ENCODE measurements at places on chromosomes 1 and 21.

- no peak for DNase-seq
Observed at GRCh38 chr1:245292553-245292952, 137.8 kb downstream of the KIF26B start.

DNA sequence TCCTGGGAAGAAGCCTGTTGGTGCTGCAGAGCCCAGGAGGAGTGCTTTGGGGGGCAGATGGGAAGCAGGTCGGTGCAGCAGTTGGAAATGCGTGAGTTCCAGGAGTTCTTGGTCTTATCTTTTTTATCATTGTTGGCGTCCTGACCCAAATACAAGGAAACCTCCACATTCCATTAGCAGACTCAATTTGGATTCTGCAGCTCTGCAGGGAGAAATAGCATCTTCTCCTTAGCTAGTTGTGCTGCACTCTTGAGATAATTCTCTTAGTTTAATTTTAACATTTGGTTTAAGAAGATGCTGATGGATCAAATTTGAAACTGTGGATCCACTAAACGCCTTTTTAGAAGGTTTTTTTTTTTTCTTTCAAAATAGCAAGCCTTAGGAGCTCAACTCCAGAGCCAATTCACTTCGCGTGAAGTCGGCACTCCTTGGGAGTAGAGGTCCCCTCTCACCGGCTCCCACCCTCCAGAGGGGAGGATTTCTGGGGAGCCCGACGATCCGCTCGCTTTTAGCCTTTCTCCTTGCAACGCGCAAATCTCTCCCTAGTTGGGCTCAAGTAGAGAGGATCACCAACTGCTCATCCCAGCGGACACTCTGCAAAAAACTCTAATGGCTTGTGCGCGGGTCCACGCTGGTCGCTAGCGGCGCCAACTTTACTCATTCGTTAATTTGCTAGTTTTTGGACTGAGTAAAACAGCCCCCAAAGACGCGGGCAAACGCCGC lies 1.3 kb downstream of the PLD5 start:
- no peak for DNase-seq

GRCh38 chr21:46431448-46431847 lies 27.2 kb upstream of the DIP2A start:
- DNase-seq = no peak

DNA sequence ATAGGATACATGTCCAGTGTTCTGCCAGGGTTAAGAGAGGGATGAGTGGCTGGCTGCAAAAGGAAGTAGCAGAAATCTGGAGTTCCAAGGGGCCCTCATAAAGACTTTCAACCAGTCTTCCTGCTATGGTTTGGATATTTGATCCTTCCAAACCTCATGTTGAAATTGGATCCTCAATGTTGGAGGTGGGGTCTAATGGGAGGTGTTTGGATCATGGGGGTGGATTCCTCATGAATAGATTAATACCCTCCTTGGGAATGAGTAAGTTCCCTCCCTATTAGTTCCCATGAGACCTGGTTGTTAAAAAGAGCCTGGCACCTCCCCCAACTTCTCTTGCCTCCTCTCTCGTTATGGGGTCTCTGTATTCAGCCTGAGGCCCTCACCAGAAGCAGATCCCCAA lies 10.1 kb upstream of the GNG12 start:
- no peak for DNase-seq

DNA sequence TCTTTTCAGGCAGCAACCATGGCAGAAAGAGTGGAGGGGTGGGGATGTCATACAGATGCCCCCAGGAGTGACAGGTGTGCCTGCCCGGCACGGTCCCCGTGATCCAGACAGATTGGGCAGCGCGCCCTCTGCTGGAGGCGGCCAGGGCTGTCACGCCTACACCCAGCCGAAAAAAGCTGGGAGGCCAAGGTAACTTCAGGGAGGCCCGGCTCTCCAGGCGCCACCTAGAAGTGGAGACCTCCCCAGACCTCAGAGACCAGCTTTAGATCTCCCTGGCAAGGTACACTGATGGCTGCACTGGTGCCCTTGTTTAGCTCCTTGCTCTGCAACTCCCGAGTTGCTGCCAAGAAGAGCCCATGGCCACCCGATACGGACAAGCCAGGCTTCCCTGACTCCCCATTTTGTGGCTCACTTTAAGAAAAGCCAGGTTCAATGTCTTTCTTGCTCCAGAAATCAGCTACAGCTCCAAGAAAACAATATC lies 6.6 kb downstream of the GOLT1A start:
- DNase-seq = peak; percentile 36

DNA sequence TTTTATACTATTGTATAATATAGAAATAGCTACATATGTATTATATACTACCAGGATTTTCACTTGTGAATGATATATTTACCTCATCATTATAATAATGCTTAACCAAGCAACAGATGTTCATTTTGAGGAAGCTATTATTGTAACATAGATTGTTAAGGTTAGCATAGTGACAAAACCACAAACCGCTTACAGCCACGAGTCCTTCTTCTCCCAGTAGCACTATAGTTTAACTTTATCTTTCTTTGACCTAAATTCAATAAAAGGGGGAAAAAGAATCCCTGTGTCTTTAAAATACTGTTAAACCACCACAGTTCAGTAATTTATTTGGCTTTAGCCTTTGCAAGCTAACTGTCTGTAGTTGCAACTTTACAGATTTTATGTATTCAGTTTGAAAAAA lies 1039.4 kb upstream of the B3GALT2 start:
- no peak for DNase-seq

DNA sequence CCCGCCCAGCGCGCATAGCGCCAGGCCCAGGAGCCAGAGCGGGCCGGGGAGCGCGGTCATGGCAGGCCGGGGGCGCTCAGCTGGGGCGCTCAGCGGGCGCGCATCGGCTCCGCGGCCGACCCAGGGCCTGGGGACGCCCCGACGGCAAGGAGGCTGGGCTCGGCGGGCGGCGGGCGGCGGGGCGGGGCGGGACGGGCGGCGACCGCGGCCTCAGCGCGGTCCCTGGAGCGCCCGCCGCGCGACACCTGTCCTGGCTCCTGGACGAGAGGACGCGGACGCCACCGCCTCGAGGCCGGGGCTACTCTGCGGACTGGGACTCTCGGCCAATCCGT lies 273 bp downstream of the BMP8B start:
- DNase-seq = no peak

- DNase-seq = peak; percentile 89
Observed at GRCh38 chr1:68120136-68120791, 69.8 kb upstream of the DIRAS3 start.

- DNase-seq = no peak
Observed at GRCh38 chr1:234776876-234777855, 167.2 kb upstream of the IRF2BP2 start.

DNA sequence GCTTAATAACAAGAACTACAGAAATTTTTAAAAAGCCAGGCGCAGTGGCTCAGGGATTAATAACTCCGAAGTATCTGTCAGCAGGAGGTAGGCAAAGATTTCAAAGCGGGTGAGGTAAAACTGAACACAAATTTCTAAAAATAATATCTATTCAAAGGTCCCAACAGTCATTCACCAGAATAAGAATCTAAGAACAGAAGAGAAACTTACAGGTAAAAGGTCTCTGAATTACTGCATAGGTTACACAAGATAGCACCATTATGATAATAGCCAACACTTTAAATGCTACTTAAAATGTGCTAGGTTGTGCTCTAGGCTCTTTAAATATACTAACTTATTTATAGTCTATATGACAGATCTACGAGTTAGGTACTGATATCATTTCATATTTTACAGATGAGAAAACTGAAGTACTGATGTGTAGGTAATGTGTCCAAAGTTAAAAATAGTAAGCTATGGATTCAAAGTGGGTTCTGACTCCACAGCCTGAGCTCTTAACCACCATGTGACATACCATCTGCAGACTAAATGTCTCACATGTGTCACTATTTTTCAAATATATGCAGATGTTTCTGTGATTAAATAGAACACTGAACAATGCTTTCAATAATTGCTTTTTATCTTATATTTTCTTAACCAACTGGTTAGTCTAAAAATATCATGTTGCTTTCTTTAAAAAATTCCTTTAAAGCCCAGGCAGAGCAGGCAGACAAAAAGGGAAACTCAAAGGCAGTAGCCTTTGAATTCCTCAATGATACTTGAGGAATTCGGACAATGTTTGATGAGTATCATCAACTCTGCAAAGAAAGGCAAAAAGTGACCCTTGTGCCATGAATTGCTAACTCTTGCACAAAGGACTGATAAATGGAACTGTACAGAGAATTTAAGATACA lies 80.5 kb upstream of the TTC39A start:
- DNase-seq = peak; percentile 22

DNA sequence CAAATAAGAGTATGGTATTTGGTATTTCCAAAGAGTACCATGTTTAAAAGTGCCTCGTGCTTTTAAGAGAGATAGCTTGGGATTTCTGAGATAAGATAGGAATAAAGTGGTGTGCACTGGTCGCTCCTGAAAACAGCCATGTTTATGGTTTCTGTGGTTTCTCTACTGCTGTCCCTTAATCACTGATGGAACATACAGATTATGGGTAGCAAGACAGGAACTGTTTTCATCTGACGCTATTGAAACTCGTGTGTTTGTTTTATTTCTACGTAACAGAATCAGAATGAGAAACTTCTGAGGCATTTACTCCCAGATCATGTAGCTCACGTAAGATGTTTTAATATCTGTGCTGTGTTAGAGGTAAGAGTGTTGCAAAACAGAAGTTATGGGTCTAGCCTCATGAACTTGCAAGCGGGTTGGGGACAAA lies 126.0 kb downstream of the KIAA0319L start:
- peak; percentile 30 for DNase-seq

DNA sequence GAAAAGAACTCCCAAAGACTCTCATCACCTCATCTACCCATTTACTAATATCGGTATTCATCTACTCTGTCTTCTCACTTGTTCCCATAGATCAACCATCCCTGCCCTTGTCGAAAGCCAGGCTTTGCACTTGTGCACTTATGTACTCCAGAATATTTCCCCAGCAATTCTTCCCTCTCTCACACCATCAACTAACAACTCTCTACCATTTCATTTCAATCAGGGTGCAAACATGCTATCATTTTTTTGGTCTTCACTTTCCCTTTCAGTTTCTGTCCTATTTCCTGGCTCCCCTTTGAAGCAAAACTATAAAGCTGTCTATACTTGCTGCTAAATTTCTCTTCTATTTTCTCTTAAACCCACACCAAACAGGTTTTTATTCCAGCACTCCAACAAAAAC lies 6.7 kb downstream of the C1orf105 start:
- no peak for DNase-seq

- peak; percentile 73 for DNase-seq
Observed at GRCh38 chr1:31007462-31007991, 58.0 kb downstream of the PUM1 start.

DNA sequence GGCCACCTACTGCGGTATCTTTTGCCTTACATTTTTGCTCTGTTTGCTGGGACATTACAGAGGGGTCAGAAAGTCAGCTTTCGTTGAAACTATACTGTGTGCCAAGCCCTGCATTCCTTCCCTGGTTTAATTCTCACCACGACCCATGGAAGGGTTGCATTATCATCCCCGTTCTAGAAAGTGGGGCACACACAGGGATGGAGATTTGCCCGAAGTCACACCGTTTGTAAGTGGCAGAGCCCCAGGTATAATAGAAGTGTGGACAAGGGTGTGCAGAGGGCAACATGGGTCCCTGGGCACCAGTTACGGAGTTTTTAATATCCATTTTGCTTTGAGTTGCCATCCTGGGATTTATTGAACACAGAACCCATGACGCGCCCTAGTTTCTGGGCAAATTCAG lies 11.8 kb downstream of the DMRTB1 start:
- DNase-seq = no peak

GRCh38 chr1:19620786-19621185 lies 23.3 kb upstream of the NBL1 start:
- DNase-seq = no peak

- DNase-seq = peak; percentile 97
Observed at GRCh38 chr1:153532769-153533599, 2.8 kb downstream of the S100A6 start.

GRCh38 chr1:205012391-205013140 lies 30.4 kb upstream of the CNTN2 start:
- no peak for DNase-seq

DNA sequence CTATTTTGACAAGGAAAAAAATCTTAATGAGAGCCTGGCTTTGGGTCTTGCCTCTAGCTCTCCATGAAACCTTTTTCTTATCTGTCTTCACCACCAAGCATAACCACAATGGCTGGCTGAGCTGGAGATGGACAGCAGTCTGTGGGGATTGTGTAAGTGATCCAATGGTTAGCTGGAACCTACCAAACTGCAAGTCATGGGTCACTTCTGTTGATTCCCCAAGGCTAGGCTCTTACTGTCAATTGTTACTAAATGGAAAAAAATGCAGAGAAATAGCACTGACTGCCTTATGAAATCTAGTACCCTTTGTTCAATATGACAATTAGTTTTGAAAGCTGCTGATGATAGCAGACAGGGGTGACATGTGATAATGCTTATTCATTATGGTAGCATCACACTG lies 359.0 kb downstream of the ST6GALNAC3 start:
- no peak for DNase-seq

GRCh38 chr1:234118911-234119310 lies 214.4 kb downstream of the SLC35F3 start:
- no peak for DNase-seq

GRCh38 chr1:62299426-62300200 lies 19.6 kb downstream of the KANK4 start:
- no peak for DNase-seq

- DNase-seq = no peak
Observed at GRCh38 chr21:25563361-25564116, 43.7 kb downstream of the MRPL39 start.

DNA sequence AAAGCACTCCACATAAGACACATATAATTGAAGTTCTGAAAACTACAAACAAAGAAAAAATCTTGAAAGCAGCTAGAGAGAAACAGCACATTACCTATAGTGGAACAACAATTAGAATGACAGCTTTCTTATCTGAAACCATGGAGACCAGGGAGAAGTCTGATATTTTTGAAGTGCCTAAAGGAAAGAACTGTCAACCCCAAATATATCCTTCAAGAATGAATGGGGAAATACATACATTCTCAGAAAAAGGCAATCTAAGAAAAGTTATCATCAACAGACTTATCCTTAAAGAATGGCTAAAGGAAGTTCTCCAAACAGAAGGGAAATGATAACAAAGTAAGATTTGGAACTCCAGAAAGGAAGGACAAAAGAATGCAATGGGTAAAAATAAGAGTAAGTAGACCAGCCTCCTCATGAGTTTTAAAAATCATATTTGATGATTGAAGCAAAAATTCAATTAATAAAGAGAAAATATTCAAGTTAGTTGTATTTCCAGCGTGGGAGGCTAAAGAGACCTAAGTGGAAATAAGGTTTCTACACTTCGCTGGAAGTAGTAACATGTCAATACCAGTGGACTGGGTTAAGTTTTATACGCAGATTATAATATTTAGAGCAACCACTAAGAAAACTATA lies 170.8 kb upstream of the SAMSN1 start:
- no peak for DNase-seq
